NCI-H1694 treated with DMSO at 0.1 percent for 48 hours (cell line): ENCODE measurements at places on chromosomes 12 and 14.

DNA sequence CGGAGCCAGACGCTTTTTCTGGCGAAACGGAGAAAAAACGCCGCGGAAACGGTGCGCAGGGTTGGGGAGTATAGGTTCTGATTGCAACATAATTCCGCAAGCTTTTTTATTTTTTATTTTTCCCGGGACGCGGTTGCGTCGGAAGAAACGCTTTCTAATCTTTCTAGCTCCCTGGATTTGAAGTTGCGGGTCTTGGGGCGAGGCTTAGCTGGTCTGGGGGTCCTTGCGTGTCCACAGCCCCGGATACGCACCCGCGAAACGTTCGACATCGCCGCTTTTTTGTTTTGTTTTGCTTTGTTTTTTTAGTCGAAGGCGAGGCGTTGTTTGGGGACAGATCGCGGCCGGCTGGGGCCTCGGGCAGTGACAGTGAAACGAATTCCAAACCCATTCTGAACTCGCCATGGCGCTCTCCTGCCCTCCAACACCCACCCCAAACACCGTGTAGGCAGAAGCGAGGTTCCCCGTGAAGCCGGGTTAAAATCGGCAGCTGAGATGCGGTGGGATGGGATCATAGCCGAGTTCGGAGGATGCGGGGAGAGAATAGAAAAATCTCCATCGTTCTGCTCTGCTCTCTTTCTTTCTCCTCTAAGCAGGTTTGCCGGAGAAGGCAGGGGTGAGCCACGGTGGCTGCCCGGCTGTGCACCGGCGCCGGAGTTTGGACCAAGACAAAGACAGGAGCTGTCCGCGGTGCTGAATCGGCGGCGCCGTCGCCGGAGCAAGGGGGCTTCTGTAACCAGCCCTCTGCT, 8.1 kb upstream of the LHX5 start:
- no peak for DNase-seq

DNA sequence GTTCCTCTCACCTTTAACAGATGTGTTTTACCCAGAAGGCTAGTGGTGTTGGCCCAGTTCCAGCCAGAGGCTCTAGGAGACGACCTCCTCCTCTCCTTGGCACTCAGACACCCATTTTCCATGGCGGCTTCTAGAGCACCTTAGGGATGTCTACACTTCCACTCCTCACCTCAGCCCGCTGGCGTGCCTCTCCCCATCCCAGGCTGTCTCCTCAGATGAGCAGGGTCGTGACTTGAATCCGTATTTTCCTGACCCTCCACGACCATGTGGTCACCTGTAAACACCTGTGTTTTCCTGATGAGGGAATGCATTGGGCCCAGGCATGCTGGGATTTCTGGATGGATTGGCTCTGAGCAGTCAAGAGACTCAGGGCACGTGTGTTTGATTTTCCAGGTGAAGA, 21.8 kb upstream of the RIN3 start:
- no peak for DNase-seq

DNA sequence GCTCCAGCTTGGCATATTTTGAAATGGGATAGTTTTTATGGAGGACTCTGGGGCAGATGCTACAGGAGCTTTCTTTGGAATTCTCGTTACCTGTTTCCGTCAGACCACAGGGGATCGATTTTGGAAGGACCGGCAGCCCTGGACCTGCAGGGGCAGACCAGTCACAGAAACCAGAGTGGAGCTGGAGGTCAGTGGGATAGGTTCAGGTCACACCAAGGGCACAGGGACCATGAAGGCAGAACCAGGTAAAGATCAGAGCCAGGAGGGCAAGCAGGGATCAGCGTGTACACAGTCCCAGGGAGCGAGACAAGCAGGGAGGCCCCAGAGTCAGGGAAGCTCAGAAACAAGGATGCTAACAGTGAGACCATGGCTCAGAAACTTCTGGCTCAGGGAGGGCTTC, 45.5 kb downstream of the TSPAN11 start:
- no peak for DNase-seq

- no peak for DNase-seq
Measured at GRCh38 chr14:44795725-44796124, 166.0 kb downstream of the KLHL28 start.

DNA sequence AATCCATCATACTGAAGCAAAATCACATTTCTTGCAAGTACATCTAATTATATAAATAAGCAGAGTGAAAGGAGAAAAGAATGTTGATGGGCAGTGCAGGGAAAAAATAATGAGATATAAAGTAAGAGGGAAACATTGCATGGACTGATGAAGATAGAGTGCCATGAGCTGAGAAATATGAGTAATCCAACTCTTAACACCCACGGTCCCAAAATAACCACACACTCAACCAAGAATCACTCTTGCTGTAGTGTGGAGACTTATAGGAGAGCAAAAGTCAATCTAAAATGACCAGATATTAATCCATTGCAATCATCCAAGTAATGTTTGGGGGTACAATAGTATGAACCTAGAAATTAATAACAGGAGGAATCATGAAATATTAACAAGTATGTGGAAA, 40.2 kb downstream of the MYF5 start:
- DNase-seq, result no peak
